ENCODE measurements at places on chromosomes 3 and 15.

DNA sequence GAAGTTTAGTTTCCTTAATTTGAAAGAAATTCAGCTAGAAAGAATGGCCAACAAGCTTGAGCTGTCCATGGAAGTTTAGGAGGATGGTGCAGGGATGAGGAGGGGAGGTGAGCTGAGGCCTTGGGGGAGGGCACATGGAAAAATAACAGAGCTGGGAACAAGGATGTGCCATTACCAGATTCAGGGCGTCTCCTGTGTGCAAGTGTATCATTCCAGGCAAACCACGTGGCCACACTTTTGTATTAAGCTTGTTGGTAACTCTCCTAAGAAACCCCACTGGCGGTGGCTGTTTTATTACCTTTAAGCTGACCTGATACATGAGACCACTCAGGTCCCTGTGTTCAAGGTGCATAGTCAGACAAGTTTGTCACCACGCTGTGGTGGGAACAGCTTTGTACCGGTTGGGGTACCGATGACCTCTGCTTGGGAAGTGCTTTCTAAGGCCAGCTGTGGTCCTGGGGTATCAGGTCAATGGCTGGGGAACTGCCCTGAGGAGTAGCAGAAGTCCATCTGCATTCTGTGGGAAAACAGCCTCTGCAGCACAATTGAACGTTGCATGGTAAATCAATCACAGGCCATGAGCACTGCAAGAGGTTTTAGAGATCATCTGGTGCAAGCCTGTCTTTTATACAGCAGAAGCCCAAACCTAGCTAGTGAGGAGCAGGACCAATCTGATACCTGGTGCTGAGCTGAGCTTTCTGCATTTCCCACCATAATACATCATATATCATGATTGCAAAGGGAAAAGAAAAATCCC, 235.5 kb downstream of the THSD4 start:
- no peak for DNase-seq

- peak; percentile 75 for DNase-seq
Measured at GRCh38 chr3:36911990-36912804, 32.7 kb downstream of the TRANK1 start.

DNA sequence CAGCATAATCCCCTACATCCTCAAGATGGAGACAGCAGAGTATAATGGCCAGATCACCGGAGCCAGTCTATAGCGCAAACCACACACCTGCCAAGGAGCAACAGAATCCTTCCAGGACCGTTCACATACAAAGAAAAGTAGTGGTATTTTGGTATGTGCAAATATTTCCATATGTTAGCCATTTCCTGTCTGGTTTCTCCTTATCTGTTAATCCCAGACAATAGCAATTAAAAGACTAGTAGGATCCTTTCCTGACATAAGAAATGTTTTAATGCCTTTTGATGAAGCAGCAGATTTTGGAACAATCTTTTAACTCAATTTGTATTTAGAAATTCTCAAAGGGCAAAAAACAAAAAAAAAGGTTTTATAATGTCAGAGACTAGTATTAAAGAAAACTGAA, 22.2 kb downstream of the MRPS25 start:
- no peak for DNase-seq

DNA sequence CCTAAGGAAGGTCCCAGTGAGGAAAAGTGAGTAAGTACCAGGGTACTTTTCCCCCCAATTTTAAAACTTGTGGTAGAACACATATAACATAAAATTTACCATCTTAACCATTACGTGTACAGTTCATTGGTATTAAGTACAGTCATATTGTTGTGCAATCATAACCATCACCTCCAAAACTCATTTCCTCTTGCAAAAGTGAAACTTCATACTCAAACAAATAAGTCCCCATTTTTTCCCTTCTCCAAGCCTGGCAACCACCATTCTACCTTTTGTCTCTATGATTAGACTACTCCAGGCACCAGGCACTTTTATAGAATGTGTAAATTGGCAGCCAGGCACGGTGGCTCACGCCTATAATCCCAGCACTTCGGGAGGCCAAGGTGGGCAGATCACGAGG, 12.2 kb downstream of the PRC1 start:
- peak; percentile 48 for DNase-seq

GRCh38 chr3:142973217-142974009, 9.9 kb upstream of the PAQR9 start:
- no peak for DNase-seq

DNA sequence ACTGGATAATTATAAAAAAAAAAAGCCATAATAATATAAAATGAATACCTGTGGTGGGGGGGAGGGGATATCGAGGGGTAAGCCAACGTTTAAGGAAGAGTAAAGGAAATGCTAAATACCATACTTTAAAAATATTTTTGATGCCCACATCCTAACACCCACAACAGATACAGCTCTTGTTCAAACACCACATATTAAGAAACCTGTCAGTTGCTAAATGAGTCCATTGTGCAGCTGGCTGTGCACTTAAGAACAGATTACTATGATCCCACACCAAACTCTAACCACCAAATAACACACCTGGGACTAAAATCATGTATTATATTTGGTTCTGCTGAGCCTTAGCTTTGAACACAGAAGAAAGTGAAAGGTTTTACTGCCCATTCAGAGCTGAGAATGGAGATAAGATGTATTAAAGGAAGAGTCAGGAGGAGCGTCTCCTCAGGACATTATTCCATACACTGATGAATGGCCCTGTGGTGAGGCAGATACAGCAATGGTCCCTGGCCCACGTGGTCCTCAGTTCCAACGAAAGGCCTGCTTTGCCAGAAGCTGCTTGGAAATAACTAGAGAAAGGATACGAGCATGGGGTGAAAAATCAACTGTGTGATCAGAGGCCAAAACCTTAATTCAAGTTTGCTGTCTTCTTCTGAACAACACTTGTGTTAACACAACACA, 515.4 kb downstream of the FOXP1 start:
- no peak for DNase-seq

GRCh38 chr3:130857336-130858026, 36.4 kb upstream of the ATP2C1 start:
- no peak for DNase-seq

- no peak for DNase-seq
Measured at GRCh38 chr15:40332113-40332781, 8.5 kb downstream of the CCDC9B start.

DNA sequence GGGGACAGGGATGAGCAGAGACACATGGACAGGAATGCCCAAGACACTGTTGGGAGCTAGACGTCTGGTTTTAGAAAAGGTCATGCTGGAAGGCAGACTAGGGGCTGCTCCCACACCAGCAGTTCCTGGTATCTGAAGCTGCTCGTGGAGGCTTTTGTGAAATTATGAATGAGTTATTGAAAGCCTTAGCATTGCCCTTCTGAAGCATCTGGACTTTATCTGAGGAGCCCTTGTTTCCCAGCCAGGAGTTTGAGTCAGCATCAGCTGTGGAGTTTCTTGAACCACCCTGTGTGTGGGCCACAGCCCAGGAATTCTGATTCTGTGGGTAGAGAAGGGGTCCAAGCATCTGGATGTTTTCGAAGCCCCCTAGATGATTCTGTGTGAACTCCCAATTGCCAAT, 258.7 kb downstream of the SLCO3A1 start:
- peak; percentile 50 for DNase-seq

DNA sequence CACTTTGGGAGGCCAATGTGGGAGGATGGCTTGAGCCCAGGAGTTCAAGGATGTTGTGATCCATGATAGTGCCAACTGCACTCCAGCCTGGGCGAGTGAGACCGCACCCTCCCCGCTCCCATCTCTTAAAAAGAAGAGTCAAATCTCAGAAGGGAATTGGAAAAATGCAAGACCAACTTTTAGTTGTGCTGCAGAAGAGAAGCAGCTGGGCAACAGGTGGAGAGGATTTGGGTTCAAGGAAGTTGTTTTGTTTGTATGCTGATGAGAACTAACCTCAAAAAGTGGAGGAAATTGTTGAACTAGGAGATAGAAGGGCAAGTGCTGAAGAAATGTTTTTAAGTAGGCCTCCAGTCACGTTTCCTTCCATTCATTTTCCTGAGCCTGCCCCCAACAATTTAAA, 12.8 kb upstream of the PDCD7 start:
- no peak for DNase-seq

GRCh38 chr3:193922034-193922774, 213.7 kb upstream of the HES1 start:
- no peak for DNase-seq

GRCh38 chr3:194379231-194379630, 9.7 kb upstream of the LRRC15 start:
- DNase-seq, result no peak

GRCh38 chr3:106332884-106333283, 464.1 kb upstream of the CBLB start:
- DNase-seq, result no peak

DNA sequence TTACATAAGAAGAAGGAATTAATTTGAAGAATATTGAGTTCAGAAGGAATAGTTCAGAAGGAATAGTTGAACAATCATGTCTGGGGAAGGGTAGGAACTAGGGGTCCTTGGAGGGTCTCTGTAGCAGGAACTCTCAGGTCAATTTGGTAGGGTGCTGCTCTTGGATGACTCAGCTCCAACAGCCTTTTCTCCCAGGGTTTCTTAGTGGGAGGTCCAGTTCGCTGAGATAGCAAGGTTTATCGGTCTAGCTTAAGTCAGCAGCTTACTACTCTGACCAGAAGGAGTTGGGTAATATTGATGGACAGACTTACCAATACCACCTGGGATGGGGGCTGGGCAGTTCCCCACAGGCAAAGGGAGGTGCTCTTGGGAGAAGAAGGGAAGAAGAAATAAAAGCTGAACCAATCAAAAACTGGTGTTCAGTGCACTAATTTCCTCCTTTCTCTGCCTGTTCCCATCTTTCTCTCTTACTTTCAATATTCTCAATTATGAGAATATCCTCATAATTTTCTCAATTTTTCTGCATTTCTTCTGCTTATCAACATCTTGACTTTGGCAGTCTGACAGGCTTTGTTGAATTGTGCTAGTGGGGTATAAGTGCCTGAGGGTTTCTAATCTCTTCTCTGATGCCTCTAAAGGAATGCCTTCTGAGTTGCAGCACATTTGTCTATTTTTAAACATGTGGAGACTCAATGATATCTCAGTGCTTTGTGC, 14.4 kb upstream of the MITF start:
- DNase-seq, result no peak

- DNase-seq, result no peak
Measured at GRCh38 chr3:40753291-40753770, 228.6 kb downstream of the ZNF621 start.

GRCh38 chr3:100915706-100916495, 77.3 kb downstream of the ABI3BP start:
- peak; percentile 33 for DNase-seq

DNA sequence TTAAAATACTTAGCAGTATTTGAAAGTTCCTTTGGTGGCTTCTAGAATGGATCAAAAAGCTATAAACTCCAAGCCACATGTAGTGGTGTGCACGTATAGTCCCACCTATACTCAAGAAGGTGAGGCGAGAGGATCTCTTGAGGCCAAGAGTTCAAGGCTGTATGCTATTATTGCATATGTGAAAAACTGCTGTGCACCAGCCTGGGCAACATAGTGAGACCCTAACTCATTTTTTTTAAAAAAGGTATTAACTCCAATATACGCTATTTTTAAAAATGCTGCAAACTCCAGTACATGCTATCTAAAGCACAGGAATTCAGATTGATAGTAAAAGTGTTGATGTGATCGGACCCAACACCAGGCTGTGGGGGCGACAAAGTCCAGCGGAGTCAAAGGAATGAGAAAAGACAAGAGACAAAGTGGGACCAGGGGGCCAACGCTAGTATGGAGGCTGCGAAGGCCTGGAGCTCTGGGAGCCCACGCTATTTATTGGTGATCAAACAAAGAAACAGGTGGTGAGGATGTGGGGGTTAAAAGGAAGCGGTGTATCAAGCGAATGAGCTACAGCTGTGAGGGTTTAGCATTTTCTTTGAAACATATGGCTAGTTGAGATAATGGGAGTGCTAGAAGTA, 66.6 kb downstream of the ARIH1 start:
- no peak for DNase-seq

- DNase-seq, result no peak
Measured at GRCh38 chr3:194344012-194344411, 7.1 kb downstream of the CPN2 start.

- DNase-seq, result peak; percentile 33
Measured at GRCh38 chr15:64209680-64210334, 47.0 kb upstream of the PPIB start.

GRCh38 chr3:102068736-102069135, 219.4 kb downstream of the NFKBIZ start:
- no peak for DNase-seq

DNA sequence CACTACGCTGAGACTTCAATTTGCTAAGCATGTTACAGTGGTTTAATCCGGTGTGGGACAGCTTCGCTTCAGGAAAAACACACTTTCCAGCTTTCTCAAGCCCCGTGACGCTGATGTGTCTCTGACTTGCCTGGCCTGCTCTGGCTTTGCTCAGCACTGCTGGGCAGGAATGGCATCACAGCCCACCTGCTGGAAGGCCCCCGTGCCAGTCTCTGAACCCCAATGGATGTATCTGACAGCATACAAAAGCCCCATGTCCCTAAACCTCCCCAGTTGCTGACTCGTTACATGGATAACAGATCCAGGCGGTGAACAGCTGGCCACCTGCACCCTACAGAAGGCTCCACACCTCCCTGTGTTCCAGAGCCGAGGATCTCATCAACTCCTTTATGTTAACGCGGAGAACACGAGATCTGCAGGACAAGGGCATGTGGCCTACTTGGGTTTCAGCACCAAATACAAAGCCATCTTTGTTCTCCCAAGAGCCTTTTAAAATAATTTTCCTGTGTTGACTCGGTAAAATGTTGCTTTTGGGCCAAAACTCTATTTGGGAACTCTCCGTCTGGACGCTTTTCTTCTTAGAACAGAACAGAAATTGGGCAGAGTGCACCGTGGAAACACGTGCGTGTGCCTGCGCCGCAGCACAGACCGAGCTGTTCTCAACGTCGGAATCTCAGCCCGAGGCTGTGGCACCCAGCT, 61.4 kb downstream of the ATP10A start:
- DNase-seq, result no peak

DNA sequence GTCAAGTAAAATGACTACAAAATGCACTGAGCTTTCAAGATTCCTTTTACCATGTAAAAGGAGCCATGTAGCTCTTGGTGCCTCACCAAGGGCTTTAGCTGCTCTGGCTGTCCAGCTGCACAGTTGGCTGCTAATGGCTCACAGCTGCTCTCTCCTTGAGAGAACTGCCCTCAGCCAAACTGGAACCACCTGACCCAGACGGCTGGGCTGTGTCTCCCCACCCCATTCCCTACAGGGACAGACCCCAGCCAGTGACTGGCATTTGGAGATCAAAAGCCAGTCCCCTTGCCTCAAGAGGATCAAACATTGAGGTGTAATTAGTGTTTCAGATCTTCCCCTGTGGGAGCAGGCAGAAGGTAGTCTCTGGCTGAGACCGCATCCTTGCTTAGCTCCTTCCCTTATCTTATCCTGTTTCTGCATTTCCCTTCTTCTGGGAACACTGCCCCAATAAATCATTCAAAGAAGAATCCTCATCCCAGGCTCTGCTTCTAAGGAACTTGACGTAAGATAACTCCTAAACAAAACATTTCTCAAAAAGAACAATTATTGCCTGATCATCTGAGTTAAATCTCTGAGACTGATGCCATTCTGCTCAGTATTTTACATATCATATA, 28.6 kb upstream of the UBE2E2 start:
- DNase-seq, result no peak

- DNase-seq, result no peak
Measured at GRCh38 chr3:15342945-15343344, 10.6 kb upstream of the SH3BP5 start.

GRCh38 chr15:91252322-91252721, 152.3 kb downstream of the SV2B start:
- DNase-seq, result no peak

GRCh38 chr3:105984837-105985236, 116.0 kb upstream of the CBLB start:
- DNase-seq, result no peak
